ENCODE measurements at places on chromosomes 12 and 14. TPM values are rescaled to one million over a fixed set of nuclear protein-coding genes. Genes with fewer than 3 reads are reported as not detected.

The NXPH4 gene
- 16.3 TPM for total RNA-seq

The ANG gene
- 19.3 TPM for total RNA-seq

The LRFN5 gene
- total RNA-seq, result 0.53 TPM

The ALDH2 gene
- 111 TPM for total RNA-seq
